ENCODE measurements at places on chromosomes 1 and 21.
A peak's percentile ranks its signal among the peaks of the same experiment; 100 is the strongest.

- H3K4me3 ChIP-seq: no peak overlapping the region
- H3K27ac ChIP-seq: no peak overlapping the region
- no peaks in the 10 kb centered on the region for H3K36me3 ChIP-seq
- no peaks in the 10 kb centered on the region for H3K27me3 ChIP-seq
- no peaks in the 10 kb centered on the region for H3K4me1 ChIP-seq
Measured at GRCh38 chr1:42801832-42802473, 15.0 kb upstream of the ERMAP start.

- DNase-seq: peak; percentile 54
- H3K27ac ChIP-seq: peak overlapping the region; percentile 41
- no peaks in the 10 kb centered on the region for H3K4me1 ChIP-seq
- H3K4me3 ChIP-seq: no peak overlapping the region
- no peaks in the 10 kb centered on the region for H3K27me3 ChIP-seq
Measured at GRCh38 chr1:10339815-10340214, 59.0 kb upstream of the PGD start.

GRCh38 chr21:26972192-26972591, 5.3 kb upstream of the ADAMTS5 start:
- no peak for DNase-seq
- no peak overlapping the region for H3K27ac ChIP-seq
- H3K27me3 ChIP-seq: peaks cover 27% of the 10 kb centered on the region
- H3K36me3 ChIP-seq: no peaks in the 10 kb centered on the region

GRCh38 chr1:195045072-195045471, 1563.2 kb downstream of the KCNT2 start:
- DNase-seq: no peak
- no peaks in the 10 kb centered on the region for H3K27me3 ChIP-seq
- H3K27ac ChIP-seq: no peak overlapping the region
- H3K4me1 ChIP-seq: no peaks in the 10 kb centered on the region

- no peaks in the 10 kb centered on the region for H3K4me1 ChIP-seq
- H3K27ac ChIP-seq: no peak overlapping the region
- H3K36me3 ChIP-seq: no peaks in the 10 kb centered on the region
- no peaks in the 10 kb centered on the region for H3K27me3 ChIP-seq
- no peak for DNase-seq
Measured at GRCh38 chr1:219587801-219588561, 24.9 kb downstream of the ZC3H11B start.

DNA sequence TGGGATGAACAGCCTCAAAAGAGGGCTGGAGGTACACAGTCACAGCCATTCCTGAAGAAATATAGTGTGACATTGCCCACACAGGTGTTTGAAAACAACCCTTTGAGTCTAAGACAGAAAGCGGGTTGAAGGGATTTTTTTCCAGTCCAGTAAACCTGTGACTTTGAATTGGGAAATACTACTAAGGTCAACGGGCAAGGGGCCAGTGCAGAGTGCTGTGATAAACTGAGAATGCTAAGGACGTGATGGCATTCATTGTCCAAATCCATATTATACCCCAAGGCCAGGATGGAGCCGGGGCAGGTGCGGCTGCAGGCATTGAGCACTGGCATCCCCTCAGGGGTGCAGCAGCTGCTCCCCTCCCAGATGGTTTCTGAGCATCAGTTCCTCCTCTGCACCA, 36.6 kb downstream of the KIAA0040 start:
- peaks cover 20% of the 10 kb centered on the region for H3K27me3 ChIP-seq
- no peak for DNase-seq
- no peaks in the 10 kb centered on the region for H3K36me3 ChIP-seq
- H3K27ac ChIP-seq: no peak overlapping the region
- H3K4me3 ChIP-seq: no peak overlapping the region

GRCh38 chr1:236590553-236591150, 13.7 kb downstream of the HEATR1 start:
- no peaks in the 10 kb centered on the region for H3K4me1 ChIP-seq
- no peak for DNase-seq
- H3K36me3 ChIP-seq: no peaks in the 10 kb centered on the region
- H3K4me3 ChIP-seq: no peak overlapping the region

DNA sequence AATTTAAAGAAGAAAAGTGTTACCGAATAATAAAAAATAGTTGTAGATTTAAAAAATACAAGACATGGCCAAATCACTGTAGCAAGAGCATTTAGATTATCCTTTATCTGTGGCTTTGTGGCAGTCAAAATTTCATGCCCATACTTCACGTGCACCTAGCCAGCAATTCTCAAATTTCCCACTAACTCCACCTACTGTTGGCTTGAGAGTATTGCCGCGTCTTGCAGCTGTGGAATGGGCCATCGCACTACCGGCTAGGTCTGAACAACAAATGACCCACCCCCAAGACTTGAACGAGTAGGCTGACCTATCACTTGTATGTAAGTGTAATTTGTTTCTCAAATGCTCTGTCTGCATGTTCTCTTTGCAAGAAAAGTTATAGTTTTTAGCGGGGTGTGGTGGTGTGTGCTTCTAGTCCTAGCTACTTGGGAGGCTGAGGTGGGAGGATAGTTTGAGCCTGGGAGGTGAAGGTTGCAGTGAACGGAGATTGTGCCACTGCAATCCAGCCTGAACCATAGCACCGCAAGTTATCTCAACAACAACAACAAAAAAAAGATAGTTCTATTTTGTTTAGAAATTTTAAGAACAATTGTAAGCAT, 4.1 kb downstream of the KRTAP13-4 start:
- no peak overlapping the region for H3K4me3 ChIP-seq
- H3K27ac ChIP-seq: no peak overlapping the region
- H3K4me1 ChIP-seq: no peaks in the 10 kb centered on the region

- H3K36me3 ChIP-seq: no peaks in the 10 kb centered on the region
- H3K27ac ChIP-seq: peak overlapping the region; percentile 21
- H3K4me3 ChIP-seq: no peak overlapping the region
Measured at GRCh38 chr1:166905136-166905535, 29.1 kb upstream of the TADA1 start.

DNA sequence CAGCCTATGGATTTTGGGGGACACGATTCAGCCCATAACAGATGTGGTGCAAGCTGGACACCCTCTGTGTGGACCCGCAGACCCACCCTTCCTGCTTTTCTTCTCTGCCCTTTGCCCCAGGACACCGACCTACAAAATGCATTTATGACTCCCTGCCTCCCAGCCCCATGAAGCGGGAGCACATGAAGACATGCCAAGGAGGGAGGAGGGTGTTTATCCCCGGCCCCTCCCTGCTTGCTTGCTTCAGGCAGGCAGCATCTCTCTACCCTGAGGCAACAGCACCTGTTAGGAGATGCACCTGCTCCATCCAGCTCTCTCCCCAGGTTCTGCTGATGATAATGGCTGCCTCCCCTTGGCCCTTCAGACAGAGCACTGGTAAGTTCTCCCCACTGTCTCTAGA, 187.5 kb downstream of the PSMG1 start:
- H3K4me1 ChIP-seq: peaks cover 27% of the 10 kb centered on the region
- no peak overlapping the region for H3K4me3 ChIP-seq
- no peak overlapping the region for H3K27ac ChIP-seq
- DNase-seq: no peak
- no peaks in the 10 kb centered on the region for H3K36me3 ChIP-seq
- H3K27me3 ChIP-seq: no peaks in the 10 kb centered on the region

DNA sequence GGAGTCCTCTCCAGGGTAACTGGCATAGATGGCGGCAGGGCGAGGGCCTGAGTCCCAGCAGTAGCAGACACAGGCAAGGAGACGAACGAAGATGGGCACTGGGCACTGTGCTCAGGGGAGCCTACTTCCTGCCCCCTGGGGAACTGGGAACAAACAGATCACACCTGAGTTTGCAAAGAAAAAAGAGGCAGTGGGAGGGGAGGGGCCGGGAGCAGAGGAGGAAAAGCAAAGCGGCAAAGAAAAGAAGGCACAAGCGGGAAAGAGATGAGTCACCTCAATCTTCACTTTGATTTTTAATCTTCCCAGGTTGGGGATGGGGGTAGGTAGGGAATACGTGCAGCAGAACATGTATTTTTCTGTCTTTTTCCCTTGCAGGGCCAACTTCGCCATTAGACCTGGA, 44.0 kb downstream of the ZSCAN20 start:
- no peaks in the 10 kb centered on the region for H3K27me3 ChIP-seq
- no peak overlapping the region for H3K4me3 ChIP-seq
- no peaks in the 10 kb centered on the region for H3K36me3 ChIP-seq
- no peak for DNase-seq

DNA sequence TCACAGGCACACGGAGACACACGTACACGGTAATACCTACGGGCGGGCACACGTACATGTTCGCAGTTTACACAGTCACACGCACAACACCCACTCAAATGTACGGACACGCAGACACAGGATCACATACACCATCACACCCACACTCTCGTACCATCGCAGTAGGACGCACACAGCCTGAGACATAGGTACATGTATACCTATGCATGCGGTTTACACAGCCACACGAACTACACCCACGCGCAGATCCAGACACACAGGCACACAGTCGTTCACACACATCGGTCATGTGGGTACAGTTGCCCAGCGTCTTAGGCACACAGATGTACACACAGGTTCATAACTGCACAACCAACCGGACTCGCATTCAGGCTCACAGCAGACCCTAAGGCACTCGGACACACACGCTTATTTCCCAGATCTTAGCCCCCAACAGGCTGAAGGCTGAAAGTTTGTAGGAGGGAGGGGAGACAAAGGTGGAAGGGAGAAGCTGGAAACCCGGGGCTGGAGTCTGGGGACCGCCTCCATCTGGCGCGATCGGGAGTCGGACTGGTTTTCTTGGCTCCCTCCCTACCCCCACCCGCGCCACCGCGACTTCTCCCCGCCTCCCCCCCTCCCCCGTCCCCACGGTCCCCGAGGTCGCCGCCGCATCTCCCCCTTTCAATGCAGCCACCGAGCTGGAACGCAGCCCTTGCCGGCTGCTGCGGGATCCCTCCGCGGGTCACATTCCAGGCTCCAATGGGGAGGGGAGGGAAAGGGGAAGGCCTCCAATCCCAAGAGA, 51.9 kb upstream of the SYNC start:
- DNase-seq: peak; percentile 70
- no peaks in the 10 kb centered on the region for H3K27me3 ChIP-seq
- no peaks in the 10 kb centered on the region for H3K36me3 ChIP-seq

DNA sequence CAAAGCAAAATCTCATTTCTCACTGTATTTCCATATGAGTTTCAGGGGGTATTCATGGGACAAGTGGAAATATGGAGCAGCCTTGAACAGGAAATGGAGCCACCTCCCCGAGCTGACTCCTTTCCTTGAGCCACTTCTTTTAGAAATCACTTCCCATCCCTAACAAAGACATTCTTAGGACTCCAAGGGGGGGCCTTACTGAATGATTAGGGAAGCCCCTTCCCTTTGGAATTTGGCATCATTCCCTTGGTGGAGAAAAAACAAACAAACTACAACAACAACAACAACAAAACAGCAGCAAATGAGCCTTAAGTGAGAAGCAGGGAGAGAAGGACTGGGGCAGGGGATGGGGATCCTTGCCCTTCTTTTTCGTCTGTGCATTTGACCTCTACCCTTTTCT, 278.3 kb downstream of the ZNF648 start:
- peaks cover 4% of the 10 kb centered on the region for H3K4me1 ChIP-seq
- DNase-seq: no peak
- H3K27me3 ChIP-seq: no peaks in the 10 kb centered on the region
- no peaks in the 10 kb centered on the region for H3K36me3 ChIP-seq
- H3K27ac ChIP-seq: no peak overlapping the region
- H3K4me3 ChIP-seq: no peak overlapping the region

GRCh38 chr1:156816561-156817328, at the start of gene SH2D2A:
Gene SH2D2A, minus strand, starts transcription at chr1:156816848. Its CDS starts 140 bp downstream, at chr1:156816708.
- no peak within 1 kb of the TSS for H3K4me3 ChIP-seq
- no peaks in the 10 kb centered on the region for H3K36me3 ChIP-seq
- no peak for DNase-seq
- H3K27me3 ChIP-seq: peaks cover 6% of the 10 kb centered on the region
- H3K27ac ChIP-seq: no peak within 1 kb of the TSS

DNA sequence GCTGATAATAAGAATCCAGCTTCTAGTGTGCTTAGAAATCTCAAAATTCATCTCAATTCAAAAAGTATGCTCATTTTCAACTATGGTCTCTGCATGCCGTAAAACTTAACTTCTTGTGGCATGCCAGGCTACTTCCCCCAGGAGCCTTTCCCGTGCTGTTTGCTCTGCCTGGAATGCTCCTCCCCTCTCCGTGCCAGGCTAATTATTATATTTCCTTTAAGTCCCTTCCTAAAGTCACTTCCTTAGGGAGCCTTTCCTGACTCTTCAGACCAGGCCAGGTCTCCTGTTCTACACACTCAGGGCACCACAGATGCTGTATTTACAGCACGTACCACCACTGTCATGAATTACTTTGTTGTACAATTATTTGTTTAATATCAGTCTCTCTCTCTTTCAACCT, 67.1 kb upstream of the PPP2R5A start:
- H3K27me3 ChIP-seq: no peaks in the 10 kb centered on the region
- H3K4me1 ChIP-seq: peaks cover 22% of the 10 kb centered on the region
- DNase-seq: no peak
- H3K27ac ChIP-seq: peak overlapping the region; percentile 24

- H3K36me3 ChIP-seq: no peaks in the 10 kb centered on the region
- DNase-seq: no peak
- no peak overlapping the region for H3K4me3 ChIP-seq
Measured at GRCh38 chr1:158037008-158037865, 43.8 kb downstream of the KIRREL1 start.

DNA sequence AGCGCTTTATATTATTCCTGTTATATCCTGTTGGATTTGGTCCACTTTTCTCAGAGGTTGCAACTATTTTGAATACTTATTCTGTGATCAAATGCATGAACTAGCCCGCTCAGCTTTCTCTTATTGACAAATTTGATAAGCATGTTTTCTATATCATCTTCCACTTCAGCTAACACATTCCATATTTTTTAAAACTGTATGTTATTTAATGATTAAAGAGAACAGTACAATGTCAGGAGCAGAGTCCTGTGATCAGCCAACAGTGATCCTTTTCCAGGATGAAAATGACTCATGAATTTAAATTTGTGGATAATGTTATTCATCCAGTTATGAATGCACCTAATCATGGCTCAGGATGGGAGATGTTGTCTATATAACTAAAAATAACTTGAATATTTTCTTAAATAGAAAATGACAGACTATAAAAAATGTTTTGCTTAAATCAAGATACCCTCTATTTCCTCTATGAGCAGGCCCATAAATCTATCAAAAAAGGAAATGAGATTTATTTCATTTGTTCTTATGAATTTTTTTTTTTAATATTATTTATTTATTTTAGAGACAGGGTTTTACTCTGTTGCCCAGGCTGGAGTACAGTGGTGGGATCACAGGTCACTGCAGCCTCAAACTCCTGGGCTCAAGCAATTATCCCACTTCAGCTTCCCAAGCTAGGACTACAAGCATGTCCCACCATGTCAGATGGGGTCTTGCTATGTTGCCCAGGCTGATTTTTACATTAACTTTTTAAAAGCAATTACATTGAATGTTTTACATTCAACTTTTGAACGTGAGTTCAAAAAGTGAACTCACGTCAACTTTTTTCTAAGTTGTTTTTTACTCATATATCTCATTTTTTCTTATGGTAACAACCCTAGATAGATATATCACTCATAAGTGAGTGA, 12.5 kb downstream of the BPNT1 start:
- no peak overlapping the region for H3K4me3 ChIP-seq
- H3K27me3 ChIP-seq: no peaks in the 10 kb centered on the region
- no peaks in the 10 kb centered on the region for H3K4me1 ChIP-seq
- no peaks in the 10 kb centered on the region for H3K36me3 ChIP-seq

Measured in hepatocyte (in vitro differentiated cells).